ENCODE measurements at places on chromosomes 11 and 22.
A peak's percentile ranks its signal among the peaks of the same experiment; 100 is the strongest.

GRCh38 chr11:19437760-19438159, 197.0 kb upstream of the E2F8 start:
- DNase-seq, result no peak

- DNase-seq, result peak; percentile 44
Measured at GRCh38 chr11:107018902-107019493, 722 bp upstream of the GUCY1A2 start.

- no peak for DNase-seq
Measured at GRCh38 chr11:86571273-86571948, 101.0 kb downstream of the ME3 start.

GRCh38 chr11:130477586-130478203, 29.2 kb downstream of the ADAMTS15 start:
- DNase-seq, result peak; percentile 26

- DNase-seq, result no peak
Measured at GRCh38 chr11:1109918-1110705, 35.4 kb downstream of the MUC2 start.

DNA sequence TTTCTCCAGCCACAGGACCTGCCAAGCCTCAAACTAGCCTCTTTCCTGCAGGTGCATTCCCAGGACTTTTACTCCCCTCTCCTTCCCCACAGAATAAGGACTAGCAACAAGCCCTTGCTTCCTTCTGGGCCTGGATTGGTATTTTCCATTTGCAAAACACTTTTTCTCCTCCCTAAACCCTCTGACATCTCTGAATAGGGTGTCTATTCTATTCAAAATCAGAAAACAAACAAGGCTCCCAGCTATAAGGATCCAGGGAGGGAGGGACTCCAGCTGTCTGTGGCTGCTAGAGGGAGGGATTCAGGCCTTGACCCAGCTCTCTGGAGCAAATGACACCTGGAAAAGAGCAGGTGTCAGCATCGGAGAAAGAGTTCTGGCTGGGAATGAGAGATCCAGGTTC, 168.5 kb upstream of the BDNF start:
- no peak for DNase-seq

GRCh38 chr22:40922484-40923303, 28.5 kb upstream of the RBX1 start:
- DNase-seq, result peak; percentile 52

DNA sequence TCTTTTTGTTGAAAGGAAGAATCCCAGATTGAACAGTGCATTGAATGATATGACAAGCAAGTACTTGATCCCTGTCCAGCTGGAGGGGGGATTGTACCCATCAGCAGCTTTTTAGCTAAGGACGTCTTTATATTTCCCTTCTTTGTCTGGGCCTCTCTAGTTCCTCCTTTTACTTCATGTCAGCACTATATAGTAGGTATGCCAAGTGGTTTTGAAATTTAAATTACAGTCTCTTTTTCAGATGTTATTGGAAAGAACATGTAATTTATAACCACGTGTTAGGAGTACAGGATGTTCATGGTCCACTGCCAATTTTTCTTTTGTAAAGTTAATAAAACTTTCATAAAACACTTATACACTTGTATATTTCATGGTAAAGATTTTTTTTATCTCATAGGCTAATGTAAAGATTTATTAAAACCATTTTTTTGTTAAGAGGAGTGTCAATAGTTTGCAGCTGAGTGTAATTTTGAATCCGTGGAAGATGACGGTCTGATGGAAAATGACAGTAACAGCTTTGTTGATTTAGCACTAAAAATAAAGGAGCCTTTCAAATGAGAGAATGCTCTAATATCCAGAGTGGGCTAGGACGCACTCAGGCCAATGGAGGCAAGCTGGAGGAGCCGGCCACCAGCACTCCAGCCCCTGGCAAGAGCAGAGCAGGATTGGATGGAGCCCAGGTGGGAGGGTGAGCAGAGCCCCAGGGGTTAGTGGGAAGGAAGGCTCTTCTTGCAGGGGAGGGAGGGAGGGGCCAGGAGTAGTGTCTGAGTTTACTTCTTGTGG, 488.3 kb downstream of the INSC start:
- no peak for DNase-seq

GRCh38 chr11:70505761-70506657, 107.7 kb downstream of the CTTN start:
- DNase-seq, result no peak

DNA sequence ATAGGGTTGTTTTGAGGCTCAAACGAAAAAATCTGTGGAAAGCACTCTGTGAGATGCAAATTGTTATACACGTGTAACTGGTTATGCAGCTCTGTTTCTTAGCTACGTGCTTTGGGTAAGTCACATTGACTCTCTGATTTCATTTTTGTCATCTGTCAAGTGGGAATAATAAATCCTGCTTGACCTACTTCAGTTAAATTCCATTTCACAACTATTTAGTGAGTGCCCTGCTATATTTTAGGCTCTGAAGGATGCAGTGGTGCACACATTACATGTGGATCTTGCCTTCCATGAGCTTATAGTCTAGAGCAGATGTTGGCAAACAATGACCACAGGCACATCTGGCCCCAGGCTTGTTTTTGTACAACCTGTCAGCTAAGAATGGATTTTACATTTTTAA, 133.6 kb upstream of the PLET1 start:
- DNase-seq, result no peak

DNA sequence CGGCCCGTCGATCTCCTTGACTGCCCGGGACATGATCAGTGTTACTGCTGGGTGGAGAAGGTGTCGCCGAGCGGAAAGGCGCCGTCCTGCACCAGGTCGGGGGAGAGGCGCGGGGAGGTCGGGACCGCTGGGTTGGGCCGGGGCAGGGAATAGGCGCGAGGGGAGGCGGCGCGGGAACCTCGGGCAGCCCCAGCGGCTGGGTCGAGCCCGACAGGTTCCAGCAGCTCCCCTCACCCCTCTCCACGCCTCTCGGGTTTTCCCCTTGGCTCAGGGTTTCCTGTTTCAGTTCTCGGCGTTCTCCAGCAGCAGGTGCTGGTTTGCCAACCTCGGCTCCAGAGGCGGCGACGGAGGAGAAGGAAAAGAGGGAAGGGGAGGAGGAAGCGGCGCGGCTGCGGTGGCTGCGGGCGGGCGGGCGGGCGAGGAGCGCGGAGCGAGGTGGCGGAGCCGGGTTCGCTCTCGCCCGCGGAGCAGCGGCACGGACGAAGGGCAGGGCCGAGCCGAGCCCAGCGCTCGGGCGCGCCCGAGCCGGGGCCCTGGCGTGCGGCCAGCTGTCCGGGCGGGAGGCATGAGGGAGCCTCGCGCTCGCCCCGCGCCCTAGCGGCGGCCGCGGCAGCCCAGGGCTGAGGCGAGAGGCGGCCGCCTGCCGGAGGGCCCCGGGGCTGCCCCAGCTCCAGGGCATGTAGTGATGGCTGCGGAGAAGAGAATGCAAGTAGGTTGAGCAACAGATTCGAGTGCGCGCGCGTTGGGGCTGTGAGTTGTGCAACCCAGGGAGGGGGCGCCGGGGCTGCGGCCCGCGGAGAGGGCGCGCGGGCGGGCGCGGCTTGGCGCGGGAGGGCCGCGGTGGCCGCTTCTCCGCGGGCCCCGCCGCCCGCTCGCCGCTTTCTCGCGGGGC, at the start of gene ZC3H12C:
ZC3H12C (plus strand) TSS at position 878 of the 892 bp plus-strand sequence. CDS start 20 bp downstream, outside the sequence.
- DNase-seq, result no peak

- DNase-seq, result no peak
Measured at GRCh38 chr22:26679003-26679629, 21.7 kb downstream of the MIAT start.

DNA sequence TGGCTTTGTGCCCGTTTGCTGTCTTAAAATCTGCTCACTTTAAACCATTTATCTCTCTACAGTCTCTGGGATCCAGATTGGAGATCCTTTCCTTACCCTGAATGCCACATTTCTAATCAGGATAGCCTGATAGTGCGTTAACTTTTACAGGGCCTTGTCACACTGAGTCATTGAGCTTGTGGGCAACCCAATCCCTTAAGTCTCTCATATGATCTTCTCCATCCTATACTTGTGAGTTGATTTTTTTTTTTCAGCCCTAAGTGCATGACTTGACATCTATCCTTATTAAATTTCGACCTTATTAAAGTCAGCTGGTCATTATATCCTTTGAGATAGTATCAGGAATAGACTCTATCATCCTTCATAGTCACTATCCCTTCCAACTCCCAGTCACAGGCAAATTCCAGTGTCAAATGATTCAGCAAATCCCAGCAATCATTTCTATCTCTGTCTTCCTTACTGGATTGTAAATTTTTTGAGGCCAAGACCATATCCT, 57.7 kb downstream of the TEAD1 start:
- DNase-seq, result no peak

DNA sequence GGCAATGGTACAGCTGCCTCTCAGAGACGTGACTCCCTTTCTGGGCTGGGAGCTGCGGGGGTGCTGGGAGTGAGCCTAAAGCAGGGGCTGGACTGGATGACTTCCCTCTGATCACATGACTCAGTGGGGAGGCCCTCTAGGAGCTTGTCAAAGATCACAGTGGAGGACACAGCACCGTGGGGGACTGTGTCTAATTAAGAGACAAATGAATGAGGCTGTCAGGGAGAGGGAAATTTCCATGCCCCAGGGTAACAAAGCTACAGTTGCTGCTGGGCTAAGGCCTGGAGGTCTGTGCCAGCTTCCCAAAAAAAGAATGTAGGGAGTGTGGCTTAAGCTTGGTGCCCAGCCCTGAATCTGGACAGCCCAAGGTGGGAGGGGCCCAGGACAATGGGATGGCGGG, 262.8 kb upstream of the PLET1 start:
- DNase-seq, result no peak

GRCh38 chr11:129323896-129324502, 51.6 kb upstream of the BARX2 start:
- DNase-seq, result peak; percentile 43
